ENCODE measurements at places on chromosomes 7 and 10. TPM values are rescaled to one million over a fixed set of nuclear protein-coding genes. Genes with fewer than 3 reads are reported as not detected.

Gene SH2D4B
- total RNA-seq: 0.09 TPM

Gene MMD2
- total RNA-seq: not detected

Gene KCNMA1
- total RNA-seq: 5.3 TPM

Gene LRRN3
- 0.34 TPM for total RNA-seq

Gene OR6V1
- not detected for total RNA-seq

Gene OR2A5
- not detected for total RNA-seq

All from WTC11 (cell line).